Activated naive CD4-positive, alpha-beta T cell treated with anti-CD3 and anti-CD28 coated beads, Interleukin-2, amount 10 ng/mL, durations not matched to agents 7 days and 5 days (primary cell): ENCODE measurements at places on chromosomes 5 and 9.

- no peaks in the 10 kb centered on the region for H3K36me3 ChIP-seq
- no peak overlapping the region for H3K4me3 ChIP-seq
- no peaks in the 10 kb centered on the region for H3K4me1 ChIP-seq
- no peak for DNase-seq
- H3K27ac ChIP-seq, result no peak overlapping the region
These were observed 78.3 kb upstream of the IRX1 start for GRCh38 chr5:3517348-3517747.

GRCh38 chr9:108022246-108022935 lies 532.8 kb upstream of the KLF4 start:
- no peaks in the 10 kb centered on the region for H3K4me1 ChIP-seq
- no peaks in the 10 kb centered on the region for H3K36me3 ChIP-seq
- DNase-seq, result no peak
- no peak overlapping the region for H3K27ac ChIP-seq
- no peak overlapping the region for H3K4me3 ChIP-seq

- no peak overlapping the region for H3K4me3 ChIP-seq
- H3K4me1 ChIP-seq, result peaks cover 21% of the 10 kb centered on the region
- no peaks in the 10 kb centered on the region for H3K27me3 ChIP-seq
These were observed 28.7 kb upstream of the ACOT12 start for GRCh38 chr5:81422671-81423070.

DNA sequence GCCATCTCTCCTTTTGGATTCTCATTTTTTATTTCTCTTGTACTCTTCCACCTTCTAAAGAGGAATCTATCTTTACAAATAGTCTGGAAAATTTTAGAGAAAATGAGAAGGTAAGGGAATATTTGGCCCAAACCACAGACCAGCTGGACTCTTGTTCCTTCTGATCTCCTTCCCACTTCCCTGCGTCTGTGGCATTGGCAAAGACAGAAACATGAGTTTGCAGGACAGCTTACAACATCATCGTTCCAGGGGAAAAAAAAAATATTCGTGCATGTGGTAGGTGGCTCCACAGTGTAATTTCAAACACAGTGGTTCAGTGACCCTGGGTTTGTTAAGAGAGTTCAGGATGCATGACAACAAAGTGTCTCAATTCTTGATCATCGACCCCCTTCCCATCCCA lies 755.0 kb downstream of the DNAH5 start:
- H3K27me3 ChIP-seq, result no peaks in the 10 kb centered on the region
- no peaks in the 10 kb centered on the region for H3K36me3 ChIP-seq
- no peak overlapping the region for H3K4me3 ChIP-seq

DNA sequence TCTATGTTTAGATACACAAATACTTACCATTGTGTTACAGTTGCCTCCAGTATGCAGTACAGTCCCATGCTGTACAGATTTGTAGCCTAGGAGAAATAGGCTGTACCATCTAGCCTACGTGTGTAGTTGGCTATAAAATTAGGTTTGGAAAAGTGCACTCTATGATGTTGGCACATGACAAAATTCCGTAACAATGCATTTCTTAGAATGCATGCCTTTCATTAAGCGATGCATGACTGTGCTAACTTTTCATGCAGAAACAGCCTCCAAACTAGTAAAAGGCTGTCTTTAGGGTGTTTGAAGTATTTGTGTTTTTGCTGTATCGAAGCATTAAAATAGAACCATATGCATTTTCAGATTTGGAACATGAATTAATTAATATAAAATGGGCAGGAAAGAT lies 157.9 kb downstream of the RMI1 start:
- peaks cover 53% of the 10 kb centered on the region for H3K27me3 ChIP-seq
- H3K4me3 ChIP-seq, result no peak overlapping the region
- DNase-seq, result no peak
- H3K4me1 ChIP-seq, result peaks cover 9% of the 10 kb centered on the region

DNA sequence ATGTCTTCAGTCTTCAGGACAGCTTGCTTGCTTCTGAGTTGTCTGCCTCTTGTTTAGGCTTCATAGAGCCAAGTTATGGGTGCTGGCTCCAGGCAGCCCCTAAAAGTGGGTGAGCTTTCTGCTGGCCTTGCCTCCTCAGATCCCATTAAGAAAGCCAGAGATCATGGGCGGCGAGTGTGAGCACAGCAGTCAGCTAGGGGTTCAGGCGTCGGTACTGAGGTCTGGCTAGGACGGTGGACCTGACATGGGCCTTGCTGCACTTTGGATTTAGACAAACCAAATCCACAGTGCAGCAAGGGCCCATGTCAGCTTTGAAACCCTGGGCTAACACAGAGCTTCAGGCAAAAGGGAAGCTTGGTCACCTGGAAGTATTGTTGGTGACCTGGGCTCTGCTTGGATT lies 17.6 kb downstream of the PSAT1 start:
- H3K36me3 ChIP-seq, result peaks cover 61% of the 10 kb centered on the region
- H3K4me3 ChIP-seq, result no peak overlapping the region
- H3K27ac ChIP-seq, result no peak overlapping the region

- H3K27ac ChIP-seq, result no peak overlapping the region
- no peak for DNase-seq
- no peaks in the 10 kb centered on the region for H3K36me3 ChIP-seq
- H3K4me1 ChIP-seq, result no peaks in the 10 kb centered on the region
- H3K4me3 ChIP-seq, result no peak overlapping the region
These were observed 111.5 kb downstream of the TRIO start for GRCh38 chr5:14254686-14255085.

DNA sequence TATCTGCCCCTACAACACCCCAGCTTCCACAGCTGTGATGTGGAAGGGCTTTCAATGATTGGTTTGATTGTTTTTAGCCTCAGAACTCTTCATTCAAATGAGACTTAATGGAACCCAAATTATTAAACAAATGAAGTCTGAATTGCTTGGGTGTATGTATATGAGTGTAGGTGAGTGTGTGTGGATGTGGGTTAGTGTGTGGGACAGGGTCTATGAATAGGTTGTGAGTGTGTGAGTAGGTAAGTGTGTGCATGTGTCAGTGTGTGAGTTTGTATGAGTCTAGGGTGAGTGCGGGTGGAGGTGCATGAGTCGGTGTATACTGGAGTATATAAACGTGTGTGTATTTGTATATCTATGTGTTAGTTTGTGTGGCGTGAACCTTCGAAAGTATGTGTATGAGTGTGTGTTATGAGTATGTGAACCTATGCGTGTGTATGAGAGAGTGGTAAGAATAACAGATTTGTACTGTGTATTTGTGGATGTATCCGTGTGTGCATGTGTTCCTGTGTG lies 26.9 kb downstream of the COL15A1 start:
- no peak for DNase-seq
- H3K27me3 ChIP-seq, result peaks cover 33% of the 10 kb centered on the region
- no peak overlapping the region for H3K27ac ChIP-seq
- no peak overlapping the region for H3K4me3 ChIP-seq
- peaks cover 5% of the 10 kb centered on the region for H3K4me1 ChIP-seq

DNA sequence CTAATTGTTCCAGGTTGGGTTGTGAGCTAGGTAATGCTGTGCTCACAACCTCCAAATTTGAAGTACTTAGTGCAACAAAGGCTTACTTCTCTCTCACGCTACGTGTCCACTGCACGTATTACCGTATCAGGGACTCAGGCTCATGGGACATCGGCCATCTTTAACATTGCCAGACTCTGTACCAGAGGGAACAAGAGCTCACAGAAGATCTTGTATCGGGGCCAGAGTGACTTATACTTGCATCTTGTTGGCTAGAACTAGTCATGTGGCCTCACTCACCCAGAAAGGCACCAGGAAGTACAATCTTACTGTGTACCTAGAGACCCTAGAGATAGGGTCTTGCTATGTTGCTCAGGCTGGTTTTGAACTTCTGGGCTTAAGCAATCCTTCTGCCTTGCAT lies 81.1 kb upstream of the KLF9 start:
- H3K4me3 ChIP-seq, result no peak overlapping the region
- no peak overlapping the region for H3K27ac ChIP-seq
- no peaks in the 10 kb centered on the region for H3K36me3 ChIP-seq
- no peaks in the 10 kb centered on the region for H3K27me3 ChIP-seq
- DNase-seq, result no peak

- H3K27me3 ChIP-seq, result peaks cover 71% of the 10 kb centered on the region
- H3K4me3 ChIP-seq, result peak within 1 kb of the TSS; percentile 82
- H3K27ac ChIP-seq, result no peak within 1 kb of the TSS
These were observed at the start of gene GOLM1 for GRCh38 chr9:86098824-86099700. TSS of gene GOLM1 (minus strand) at chr9:86099558. CDS start at chr9:86079320, 20,238 bp downstream.

DNA sequence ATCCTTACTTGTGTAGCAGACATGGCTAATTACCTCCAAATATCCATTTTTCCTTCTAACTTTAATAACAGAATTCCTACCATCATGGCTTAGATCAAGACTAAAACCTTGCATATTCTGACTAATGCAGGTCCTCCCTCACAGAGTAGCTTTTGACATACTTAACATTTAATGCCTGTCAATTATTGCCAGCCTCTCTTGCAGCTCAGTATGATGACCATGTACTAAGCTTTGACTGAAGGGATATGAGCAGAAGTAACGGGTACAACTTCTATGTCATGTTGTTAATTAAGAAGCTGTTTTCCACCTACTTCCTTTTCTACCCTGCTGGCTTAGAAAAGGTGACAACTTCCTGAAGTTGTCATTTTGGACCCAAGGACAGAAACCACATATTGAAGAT lies 533.4 kb downstream of the PSAT1 start:
- H3K27me3 ChIP-seq, result no peaks in the 10 kb centered on the region
- H3K4me3 ChIP-seq, result no peak overlapping the region
- no peaks in the 10 kb centered on the region for H3K4me1 ChIP-seq
- no peaks in the 10 kb centered on the region for H3K36me3 ChIP-seq
- H3K27ac ChIP-seq, result no peak overlapping the region
- DNase-seq, result no peak

GRCh38 chr5:180287404-180287803 lies 4.5 kb downstream of the MAPK9 start:
- H3K27ac ChIP-seq, result no peak overlapping the region
- H3K27me3 ChIP-seq, result no peaks in the 10 kb centered on the region
- DNase-seq, result no peak

DNA sequence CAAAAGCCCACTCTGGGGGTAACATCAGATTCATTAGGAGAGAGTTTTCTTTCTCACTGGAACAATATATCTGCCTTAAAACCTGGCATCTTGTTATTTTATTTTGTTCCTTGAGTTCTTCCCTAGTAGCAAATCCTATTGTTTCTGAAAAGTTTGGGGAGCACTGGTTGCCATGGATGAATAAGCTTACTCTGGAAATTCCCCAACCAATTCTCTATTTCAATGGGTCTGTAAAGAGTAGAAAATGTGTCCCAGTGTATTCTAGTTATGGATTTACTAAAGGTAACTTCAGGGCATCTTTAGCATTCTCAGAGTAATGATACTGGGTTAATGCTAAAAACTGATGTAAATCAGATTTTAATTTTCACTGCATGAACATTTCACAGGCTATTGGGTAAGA lies 94.2 kb upstream of the S1PR3 start:
- no peak for DNase-seq
- no peak overlapping the region for H3K27ac ChIP-seq
- peaks cover 9% of the 10 kb centered on the region for H3K27me3 ChIP-seq
- H3K36me3 ChIP-seq, result no peaks in the 10 kb centered on the region

DNA sequence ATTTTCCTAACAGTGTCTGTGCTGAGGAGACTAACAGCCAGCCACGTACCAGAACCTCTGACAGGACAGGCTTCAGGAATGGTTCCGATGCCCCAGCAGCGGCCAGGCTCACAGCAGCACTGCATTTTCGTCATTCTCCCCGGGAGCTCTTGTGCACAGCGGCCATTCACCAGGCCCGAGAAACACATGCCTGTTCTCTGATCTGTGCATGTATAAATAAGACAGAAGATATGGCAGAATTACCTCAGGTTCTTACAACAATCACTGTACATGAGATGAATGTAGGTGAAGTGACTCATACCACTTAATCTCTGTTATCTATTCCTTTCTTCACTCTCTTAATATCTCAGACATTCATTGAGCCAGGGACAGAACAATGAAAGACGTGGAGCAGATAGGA lies 143.0 kb downstream of the FBN2 start:
- no peaks in the 10 kb centered on the region for H3K36me3 ChIP-seq
- no peak overlapping the region for H3K27ac ChIP-seq
- H3K4me3 ChIP-seq, result no peak overlapping the region
- H3K27me3 ChIP-seq, result no peaks in the 10 kb centered on the region
- DNase-seq, result no peak

DNA sequence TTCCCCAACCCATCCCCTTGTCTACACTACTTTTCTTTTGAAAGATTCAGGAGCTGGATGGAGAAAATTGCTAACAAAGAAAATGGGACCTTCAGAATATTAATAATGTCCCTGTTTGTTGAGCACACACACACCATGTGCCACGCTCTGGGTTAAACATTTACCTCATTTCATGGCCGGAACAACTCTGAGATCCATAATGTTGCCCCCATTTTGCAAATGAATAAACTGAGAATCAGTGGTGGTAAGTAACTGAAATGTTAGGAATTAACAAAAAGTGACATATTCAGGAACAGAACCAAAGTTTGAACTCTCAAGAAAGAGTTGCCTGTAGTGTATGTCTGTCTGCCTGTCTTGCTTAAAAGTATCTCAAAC lies 51.4 kb upstream of the SMAD5 start:
- H3K4me1 ChIP-seq, result peaks cover 2% of the 10 kb centered on the region
- DNase-seq, result no peak
- H3K36me3 ChIP-seq, result no peaks in the 10 kb centered on the region
- H3K4me3 ChIP-seq, result no peak overlapping the region
- H3K27me3 ChIP-seq, result peaks cover 39% of the 10 kb centered on the region

DNA sequence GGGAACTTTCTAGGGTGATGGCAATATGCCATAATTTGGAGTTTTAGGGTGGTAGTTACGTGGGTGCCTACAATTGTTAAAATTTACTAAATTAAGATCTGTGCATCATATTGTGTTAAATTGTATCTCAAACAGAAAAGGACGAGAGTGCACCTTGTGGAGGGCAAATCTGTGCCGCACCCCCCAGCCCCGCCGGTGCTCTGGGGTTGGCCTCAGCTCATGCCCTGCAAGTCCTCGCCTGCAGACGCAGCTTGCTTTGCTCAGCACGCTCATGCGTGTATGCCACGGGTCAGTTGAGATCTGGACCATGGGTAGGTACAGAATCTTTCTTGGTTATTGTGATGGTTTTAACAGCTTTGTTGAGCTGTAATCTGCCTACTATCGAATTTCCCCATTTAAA lies 33.7 kb upstream of the FCN1 start:
- no peaks in the 10 kb centered on the region for H3K27me3 ChIP-seq
- no peak overlapping the region for H3K4me3 ChIP-seq
- DNase-seq, result no peak
- no peaks in the 10 kb centered on the region for H3K36me3 ChIP-seq
